ENCODE measurements at places on chromosomes 12 and 14. TPM values are rescaled to one million over a fixed set of nuclear protein-coding genes. Genes with fewer than 3 reads are reported as not detected.

GRCh38 chr14:77478796-77479195 lies 19.8 kb downstream of the ISM2 start:
- no peaks in the 10 kb centered on the region for H3K36me3 ChIP-seq
- no peaks in the 10 kb centered on the region for H3K4me1 ChIP-seq
- no peak overlapping the region for H3K4me3 ChIP-seq
- no peak for DNase-seq

DNA sequence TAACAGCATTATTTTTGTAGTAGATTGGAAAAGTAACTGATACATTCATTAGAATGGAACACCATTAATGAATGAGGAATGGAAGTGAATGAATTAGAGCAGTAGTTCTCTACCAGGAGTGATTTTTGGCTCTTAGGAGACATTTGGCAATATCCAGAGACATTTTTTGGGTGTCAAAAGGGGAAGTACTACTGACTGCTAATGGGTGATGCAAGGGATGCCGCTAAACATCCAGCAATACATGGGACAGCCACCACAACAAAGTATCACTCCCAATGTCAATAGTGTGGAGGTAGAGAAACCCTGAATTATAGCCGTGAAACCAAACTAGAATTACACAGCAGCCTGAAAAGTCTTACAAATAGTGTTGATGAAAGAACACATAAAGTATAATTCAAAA lies 1.5 kb downstream of the CHURC1 start:
- H3K36me3 ChIP-seq, result no peaks in the 10 kb centered on the region
- H3K4me3 ChIP-seq, result no peak overlapping the region
- no peak overlapping the region for H3K27ac ChIP-seq
- no peaks in the 10 kb centered on the region for H3K27me3 ChIP-seq
- no peak for DNase-seq

Gene CLBA1
- total RNA-seq, result 3.8 TPM

Gene NFKBIA
- total RNA-seq, result 78.2 TPM

Gene WDHD1
- total RNA-seq, result 22.6 TPM

Gene HEBP1
- total RNA-seq, result 61.9 TPM

Measured in colonic mucosa (tissue), 4 donors.